ENCODE measurements at places on chromosomes 12 and 14.

DNA sequence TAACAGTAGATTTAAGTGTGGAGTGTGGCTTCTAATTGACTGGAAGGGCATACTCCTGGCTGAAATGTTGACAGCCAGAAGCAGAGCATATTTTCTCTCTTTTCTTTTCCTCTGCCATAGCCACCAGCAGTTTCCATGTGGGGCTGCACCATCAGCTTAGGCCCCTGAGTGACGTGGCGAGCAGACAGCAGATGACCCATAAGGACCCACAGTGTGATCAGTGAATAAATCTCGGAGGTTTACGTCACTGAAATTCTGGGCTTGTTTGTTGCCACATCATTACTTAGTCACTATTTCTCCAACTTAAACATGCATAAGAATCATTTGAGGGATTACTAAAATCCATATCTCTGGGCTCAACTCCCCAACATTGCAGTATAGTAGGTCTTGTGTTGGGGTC, 549.7 kb upstream of the TMEM132C start:
- DNase-seq: no peak

DNA sequence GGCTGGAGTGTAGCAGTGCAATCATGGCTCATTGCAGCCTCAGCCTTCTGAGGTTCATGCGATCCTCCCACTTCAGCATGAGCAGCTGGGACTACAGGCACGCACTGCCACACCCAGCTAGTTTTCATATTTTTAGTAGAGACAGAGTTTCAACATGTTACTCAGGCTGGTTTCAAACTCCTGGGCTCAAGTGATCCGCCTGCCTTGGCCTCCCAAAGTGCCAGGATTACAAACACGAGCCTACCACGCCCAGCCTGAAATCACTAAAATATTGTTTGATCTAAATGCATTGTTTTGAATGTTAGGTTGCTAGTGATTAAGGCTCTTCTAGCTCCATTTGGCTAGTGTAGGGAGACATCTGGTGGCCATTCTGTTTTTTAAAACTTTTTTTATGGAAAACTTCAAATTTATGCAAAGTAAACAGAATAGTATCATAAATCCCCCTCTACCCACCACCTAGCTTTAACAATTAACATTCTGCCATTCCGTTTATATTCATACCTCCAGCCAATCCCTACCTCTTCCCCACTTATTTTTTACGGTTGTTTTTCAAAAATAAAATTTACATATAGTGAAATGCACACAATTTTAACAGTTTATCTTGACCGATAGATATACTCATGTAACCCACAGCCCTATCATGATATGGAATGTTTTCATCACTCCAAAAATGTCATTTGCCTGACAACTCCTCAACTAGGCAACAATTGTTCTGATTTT, 37.8 kb downstream of the MYO1H start:
- DNase-seq: no peak

- no peak for DNase-seq
These were observed 137.8 kb downstream of the SLC25A21 start for GRCh38 chr14:37034410-37035285.

DNA sequence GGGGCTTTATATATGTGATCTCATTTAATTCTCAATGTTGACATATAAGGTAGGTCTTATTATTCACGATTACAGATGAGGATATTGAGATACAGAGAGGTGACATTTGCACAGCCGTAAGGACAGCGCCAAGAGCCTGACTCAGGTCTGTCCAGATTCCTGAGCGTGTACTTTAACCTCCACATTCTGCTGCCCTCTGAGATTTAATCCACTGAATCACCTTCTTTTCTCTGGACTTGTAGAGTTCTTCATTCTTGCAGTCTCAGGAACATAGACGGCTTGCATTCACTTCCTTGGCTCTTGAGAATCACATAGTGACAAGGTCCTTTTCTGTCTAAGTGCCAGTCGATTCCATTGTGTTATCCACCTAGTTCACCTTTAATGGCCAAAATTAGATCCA, 141.0 kb upstream of the ARHGAP5 start:
- DNase-seq: peak; percentile 35

DNA sequence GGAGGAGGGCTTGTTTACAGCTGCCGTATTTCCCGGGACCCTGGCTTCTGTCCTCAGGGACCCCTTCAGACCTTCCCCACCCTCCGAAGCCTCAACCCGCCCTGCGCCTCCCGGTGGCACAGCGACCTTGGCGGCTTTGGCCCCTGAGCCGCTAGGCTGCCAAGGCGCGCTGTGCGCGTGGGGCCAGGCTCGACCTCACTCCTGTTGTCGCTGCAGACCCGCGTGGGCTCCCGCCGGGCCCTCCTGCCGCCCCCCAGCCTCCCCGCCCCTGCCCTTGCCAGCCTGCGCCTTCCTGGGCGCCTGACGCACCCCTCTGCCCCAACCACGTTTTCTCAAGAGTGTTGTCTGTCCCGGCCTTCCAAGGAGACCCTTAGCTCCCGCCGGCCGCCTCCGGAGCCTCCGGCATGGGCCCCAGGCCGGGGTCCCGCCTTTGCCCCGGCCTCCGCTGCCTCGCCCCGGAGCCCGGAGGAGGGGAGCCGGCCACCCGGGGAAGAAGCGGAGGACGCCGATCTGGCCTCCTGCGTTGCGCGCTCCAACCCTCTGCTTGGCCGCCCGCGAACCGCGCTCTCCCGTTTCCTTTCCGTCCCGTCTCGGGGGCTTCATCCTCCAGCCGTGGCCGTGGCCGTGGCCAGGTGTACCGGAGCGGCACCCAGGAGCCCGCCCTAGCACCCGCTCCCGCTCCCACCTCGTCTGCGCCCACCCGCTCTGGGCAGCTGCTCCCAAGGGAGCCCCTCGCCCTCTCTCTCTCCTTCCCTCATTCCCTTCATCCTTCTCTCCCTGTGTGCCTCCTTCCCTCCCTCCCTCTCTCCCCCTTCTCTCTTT, 19.9 kb downstream of the PPP2R5C start:
- DNase-seq: no peak

- DNase-seq: no peak
These were observed 409.1 kb downstream of the NPAS3 start for GRCh38 chr14:33347796-33348195.

GRCh38 chr12:128942960-128943477, 89.7 kb downstream of the GLT1D1 start:
- DNase-seq: no peak

GRCh38 chr14:55721353-55721752, 141.3 kb downstream of the KTN1 start:
- no peak for DNase-seq

DNA sequence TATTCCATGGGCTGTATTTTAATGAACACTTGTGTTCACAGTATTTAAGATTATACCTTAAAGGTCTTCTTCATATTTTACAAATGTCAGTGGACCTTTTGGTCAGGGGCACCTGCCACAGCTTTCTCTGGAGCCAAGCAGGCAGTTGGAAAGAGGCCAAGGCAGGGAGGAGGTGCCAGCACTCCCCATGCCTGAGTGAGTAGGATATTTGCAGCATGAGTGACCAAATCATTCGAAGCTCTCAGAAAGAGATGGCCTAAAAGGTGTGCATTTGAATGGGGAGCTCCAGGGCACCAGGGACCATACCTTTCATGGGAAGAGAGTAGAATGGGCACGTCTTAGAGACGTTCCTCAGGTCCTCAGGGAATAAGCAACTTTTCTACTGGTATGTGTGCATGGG, 121.6 kb downstream of the GPR135 start:
- DNase-seq: no peak

GRCh38 chr12:131980263-131980662, 30.5 kb downstream of the EP400 start:
- DNase-seq: no peak

DNA sequence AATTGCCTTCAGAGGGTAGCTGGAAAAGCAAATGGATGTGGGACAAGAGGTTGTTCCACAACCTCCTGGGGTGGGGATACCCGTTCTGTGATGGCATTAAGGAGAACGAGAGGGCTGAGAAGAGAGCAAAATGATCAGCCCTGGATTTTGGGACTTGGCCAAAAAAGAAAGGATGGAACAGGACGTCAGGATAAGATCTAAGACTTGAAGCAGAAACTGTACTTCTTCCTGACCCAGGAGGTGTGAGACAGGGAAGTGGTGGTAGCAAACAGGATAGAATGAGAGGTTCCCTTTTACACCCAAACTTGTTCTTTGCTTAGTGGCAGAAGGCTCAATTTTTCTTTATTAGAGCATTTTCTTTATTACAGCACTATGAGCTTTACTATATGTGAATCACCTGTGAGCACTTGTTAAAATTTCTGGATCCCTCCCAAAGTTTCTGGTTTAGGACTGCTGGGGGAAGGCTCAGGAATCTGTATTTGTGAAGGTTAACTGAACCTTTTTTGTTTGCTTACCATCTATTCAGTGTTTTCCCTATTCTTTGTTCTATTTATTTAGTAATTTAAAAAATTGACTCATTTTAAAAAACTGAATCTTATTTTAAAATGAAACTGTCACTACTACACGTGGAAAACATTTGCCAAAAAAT, 59.2 kb downstream of the ERC1 start:
- no peak for DNase-seq

DNA sequence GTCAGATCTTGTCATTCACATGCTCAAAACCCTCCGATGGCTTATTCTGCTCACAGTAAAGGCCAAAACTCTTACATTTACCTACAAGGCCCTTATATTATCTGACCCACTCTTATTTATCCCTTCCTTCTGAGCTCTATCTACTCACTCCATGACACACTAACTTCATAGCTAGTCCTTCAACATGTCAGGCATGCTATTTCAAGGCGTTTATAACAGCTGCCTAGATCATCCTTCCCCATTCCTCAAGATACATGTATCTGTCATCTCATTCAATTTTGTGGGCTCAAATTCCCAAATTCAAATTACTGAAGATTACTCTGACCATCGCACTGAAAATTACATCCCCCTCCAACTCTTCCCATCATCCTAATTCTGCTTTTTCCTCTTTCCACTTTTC, 6.9 kb downstream of the MIS18BP1 start:
- no peak for DNase-seq

GRCh38 chr14:35332517-35333263, 40.5 kb downstream of the PSMA6 start:
- peak; percentile 78 for DNase-seq

DNA sequence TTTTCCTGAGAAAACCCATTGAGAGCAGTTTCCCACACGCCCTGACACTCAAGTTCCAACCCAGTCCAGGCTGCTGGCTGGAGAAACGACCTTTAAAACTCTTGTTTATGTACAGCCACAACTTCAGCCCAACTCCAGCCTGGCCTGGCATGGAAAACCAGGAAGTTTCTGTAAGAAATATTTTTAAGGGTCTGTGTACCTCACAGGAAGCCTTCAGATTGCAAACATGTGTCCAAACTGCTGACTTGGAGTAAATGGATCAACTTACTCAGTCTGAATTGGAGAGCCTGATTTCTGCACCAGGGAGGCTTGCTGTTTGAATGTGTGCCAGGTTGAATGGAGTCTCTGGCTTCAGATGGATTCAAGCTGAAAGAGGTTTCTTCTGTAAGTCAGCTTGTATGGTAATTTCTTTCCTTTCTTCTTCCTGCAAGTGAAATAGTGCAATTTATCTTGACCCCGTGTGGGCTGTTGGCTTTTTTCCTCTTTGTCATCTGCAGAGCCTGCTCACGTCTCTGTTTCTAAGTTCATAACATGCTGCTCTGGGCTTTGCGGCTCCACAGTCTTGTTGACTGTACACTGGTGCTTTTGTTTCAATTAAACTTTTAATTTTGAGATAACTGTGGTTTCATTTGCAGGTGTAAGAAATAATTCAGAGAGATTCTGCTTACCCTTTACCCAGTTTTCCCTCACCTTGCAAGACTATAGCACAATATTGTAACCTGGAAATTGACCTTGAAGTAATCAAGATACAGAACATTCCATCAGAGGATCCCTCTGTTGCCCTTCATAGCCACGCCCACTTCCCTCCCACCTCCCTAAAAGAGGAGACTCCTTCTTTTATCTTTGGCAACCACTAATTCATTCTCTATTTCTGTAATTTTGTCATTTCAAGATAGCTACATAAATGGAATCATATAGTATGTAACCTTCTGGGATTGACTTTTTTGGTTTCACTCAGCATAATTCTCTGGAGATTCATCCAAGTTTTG, 109.7 kb upstream of the PRMT8 start:
- DNase-seq: no peak

GRCh38 chr12:22396253-22396652, 61.7 kb upstream of the ST8SIA1 start:
- no peak for DNase-seq

- DNase-seq: no peak
These were observed 34.1 kb downstream of the RAD51B start for GRCh38 chr14:67853715-67854114.

- no peak for DNase-seq
These were observed 204 bp downstream of the HSP90AA1 start for GRCh38 chr14:102086709-102086971.

DNA sequence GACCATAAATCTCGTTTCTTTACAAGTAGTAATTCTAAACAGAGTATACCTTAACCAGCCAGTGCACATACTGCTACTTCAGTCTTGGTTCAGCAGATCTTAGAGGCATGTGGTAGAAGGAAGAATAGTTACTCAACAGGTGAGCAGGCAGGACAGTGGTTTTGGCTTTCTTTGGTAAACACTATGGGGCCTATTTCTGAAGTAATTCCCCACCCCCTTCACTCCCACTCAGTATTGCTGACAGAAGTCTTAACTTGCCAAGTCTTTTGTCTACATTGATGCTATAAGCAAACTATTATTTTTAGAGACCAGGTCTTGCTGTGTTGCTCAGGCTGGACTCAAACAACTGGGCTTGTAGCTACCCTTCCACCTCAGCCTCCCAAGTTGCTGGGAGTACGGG, 68.5 kb downstream of the FBXO34 start:
- DNase-seq: no peak

DNA sequence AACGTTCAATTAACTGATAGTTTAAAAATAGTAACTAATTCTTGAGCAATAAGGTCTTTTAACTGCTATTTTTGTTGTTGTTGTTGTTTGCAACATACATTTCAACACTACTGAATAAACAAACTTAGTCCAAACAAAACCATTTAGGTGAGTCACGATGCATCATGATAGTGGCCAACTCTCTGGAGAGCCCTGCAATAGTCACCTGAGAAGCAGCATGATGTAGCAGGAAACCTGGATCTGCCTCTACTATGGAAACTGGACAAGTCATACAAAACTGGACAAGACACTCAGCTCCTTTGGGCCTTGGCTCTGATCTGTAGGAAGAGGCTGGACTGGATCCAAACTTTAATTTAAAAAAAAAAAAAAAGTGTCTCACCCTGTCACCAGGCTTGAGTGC, 117.3 kb downstream of the MED13L start:
- no peak for DNase-seq

DNA sequence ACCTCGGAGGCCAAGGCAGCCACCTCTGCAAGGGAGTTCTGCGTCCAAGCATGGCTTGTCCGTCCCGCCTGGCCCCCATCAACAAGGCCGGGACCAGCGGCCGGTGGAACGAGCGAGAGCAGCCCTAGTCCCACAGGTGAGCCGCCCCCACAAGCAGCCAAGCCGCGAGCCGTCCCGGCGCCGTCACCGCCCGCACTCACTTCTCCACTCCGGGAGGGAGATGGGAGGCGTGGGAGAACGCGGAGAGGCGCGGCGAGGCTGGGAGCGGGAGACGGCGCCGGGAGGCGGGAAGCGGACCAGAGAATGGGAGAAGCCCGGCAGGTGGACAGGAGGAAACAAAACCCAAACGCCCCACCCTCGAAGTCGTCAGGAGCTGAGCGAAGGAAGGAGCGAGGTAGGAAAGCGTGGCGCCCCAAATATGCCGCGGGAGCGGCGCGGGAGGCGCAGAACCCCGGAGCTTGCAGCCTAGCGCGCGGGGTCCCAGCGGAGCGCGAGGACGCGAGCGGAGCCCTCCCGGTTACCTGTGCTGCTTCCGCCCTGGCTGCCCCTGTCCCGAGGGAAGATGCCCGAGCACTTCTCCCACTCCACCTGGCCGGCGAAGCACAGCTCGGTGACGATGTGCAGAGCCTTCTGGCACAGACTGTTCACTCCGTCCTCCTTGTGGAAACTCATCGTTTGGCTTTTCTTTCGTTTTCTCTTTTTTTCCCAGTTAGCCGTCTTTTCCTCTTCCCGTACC, 600 bp downstream of the SYT10 start:
- no peak for DNase-seq
